ENCODE measurements at places on chromosomes 5 and 9.

GRCh38 chr5:84825606-84826005 is 440.9 kb upstream of the EDIL3 start:
- DNase-seq: no peak

GRCh38 chr5:9468060-9468388 is 77.9 kb downstream of the SEMA5A start:
- peak; percentile 71 for DNase-seq

DNA sequence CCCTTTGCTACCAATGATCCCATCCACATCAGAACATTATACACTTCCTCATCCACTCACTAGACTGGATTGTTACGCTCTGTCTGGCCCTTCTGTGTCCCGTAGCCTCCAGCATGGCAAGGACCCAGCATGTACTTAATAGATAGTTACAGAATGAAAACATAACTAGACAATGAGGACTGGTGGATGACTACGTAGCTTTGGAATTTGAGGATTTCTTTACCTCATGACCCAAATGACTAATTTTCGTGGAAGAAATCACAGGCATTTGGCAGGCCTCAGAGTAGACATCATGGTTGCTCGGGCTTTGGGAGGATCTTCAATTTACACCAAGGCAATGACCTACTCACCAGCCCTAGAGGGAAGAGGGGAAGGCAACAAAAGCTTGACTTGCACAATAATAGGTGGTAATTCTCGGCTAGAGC is 299.8 kb downstream of the TLE1 start:
- peak; percentile 79 for DNase-seq

DNA sequence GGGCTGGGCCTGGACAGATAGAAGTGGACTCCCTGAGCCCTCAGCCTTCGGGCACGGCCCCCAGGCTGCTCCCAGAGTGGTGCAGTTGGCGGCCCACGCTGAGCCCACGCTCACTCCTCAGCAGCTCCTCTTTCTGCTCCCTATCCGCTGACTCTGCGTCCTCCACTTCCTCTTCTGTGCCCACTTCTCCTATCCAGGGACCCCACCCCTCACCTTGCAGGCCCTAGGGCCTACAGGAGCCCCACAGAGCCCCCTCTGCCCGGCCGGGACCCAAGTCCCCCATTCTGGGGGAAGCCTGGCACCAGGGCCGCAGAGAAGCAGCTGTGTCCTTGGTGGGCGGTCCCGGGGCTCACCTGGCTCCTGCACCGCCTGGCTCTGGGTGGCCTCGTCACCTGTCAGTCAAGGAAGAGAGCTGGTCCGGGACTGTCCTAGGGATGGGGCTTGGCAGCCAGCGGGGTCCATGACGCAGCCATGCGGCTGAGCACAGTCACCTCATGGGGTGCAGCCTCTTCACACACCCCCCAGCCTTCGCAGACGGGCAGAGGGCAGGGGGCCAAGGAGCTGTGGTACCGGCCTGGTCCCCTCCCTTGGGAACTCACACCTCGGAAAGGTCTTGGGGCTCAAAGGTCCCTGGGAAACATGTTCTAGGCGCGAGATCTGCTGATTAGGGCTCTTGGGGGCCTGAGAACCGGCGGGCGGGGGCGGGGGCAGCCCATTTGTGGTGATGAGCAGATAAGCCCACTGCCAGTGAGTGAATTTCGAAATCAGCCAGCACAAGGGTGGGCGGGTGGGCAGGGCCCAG is 5.4 kb upstream of the NRARP start:
- DNase-seq: no peak

GRCh38 chr5:127673117-127673800 is 24.4 kb downstream of the CTXN3 start:
- no peak for DNase-seq

- DNase-seq: peak; percentile 88
Observed at GRCh38 chr5:38809388-38810359, 36.1 kb upstream of the OSMR start.

DNA sequence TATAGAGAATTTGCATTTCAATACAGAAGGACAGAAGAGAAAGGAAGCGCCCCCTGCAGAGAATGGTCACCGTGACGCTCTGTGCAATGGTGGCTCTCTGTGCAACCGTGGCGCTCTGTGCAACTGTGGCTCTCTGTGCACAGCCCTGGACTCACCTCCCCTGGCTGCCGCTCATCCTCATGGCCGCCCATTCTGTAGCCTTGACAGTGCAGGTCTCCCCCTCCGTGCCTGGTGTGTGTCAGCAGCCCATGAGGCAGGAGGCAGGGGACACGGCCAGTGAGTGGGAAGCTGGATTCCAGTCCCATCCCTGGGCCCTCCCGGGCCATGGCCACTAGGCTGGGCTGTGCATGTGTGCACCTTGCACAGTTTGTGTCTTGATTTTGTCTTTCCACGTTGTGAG is 12.0 kb downstream of the EXOC3 start:
- no peak for DNase-seq

DNA sequence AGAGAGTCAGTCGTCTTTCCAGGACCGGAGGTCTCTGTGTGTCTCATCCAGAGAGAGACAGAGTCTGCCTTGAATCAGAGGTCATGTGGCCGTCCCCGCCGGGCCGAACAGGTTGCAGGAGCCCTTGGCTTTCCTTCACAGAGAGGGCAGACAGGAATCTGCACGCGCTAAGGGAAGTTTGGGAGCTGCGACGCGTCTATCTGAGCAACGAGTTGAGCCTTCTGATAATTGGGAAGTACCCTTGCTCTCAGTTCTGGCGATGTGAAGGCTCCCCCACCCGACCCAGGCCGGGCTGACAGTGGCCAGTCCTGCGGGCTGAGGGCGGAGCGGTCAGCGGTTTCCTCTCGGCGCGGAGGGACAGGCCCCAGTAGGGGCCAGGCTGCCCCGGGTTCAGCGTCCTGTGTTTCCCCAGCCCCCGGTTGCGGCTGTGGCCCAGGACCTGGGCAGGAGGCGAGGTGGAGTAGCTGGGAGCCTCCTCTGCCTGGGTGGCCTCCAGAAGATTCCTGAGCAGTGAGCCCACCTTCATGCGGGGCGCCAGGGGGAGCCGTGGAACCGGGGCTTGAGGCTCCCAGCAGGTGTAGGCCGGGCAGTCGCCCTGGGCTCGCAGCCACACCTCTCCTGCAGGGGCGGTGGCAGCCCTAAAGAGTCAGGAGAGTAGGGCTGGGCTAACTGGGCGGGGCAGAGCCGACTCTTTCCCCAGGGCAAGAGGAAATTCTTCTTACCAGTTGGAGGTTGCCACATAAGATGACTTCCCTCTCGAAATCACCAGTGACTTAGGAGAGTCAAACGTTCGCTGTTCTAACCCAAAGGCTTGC is 13.9 kb downstream of the NR2F1 start:
- no peak for DNase-seq

- no peak for DNase-seq
Observed at GRCh38 chr9:129109952-129110739, 447 bp downstream of the CRAT start.

- DNase-seq: no peak
Observed at GRCh38 chr5:72453246-72453775, 53.9 kb downstream of the ZNF366 start.

- peak; percentile 25 for DNase-seq
Observed at GRCh38 chr5:173925449-173926071, 37.4 kb downstream of the CPEB4 start.

GRCh38 chr5:109756543-109757185 is 66.9 kb downstream of the MAN2A1 start:
- DNase-seq: no peak
